ENCODE measurements at places on chromosomes 11 and 22. TPM values are rescaled to one million over a fixed set of nuclear protein-coding genes. Genes with fewer than 3 reads are reported as not detected.

DNA sequence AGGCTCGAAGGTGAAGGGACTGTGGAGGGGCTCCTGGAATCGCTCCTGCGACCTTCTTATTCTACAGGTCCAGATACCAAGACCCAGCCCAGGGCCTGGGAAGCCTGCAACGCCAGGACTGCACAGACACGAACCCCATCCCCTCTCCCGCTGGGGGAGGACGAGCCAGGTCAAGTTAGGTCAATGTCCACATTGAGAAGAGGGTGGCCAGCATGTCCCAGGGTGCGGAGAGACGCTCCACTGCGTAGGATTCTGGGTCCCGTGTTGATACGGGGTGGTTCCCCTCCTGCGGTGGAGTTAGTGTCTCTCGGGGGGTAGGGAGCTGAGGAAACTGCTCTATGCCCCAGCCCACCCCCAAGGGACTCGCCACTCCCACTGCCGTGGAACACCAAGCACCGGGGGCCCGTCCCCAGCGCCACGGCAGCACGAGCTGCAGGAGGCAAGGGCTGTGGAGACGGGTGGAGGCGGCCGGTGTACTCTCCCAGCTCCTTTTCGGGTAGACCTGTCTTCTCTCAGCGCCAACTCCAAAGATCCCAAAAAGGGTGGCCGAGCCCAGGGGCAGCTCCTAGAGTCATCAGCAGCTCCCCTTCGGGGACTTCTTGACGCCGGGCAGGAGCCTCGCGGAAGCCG lies 1.6 kb downstream of the GSC2 start:
- H3K4me3 ChIP-seq, result no peak overlapping the region
- H3K27ac ChIP-seq, result no peak overlapping the region
- no peak for DNase-seq
- H3K27me3 ChIP-seq, result peaks cover 52% of the 10 kb centered on the region
- H3K36me3 ChIP-seq, result no peaks in the 10 kb centered on the region
- H3K4me1 ChIP-seq, result peaks cover 22% of the 10 kb centered on the region

- peak overlapping the region; percentile 84 for H3K27ac ChIP-seq
- peak overlapping the region; percentile 58 for H3K4me3 ChIP-seq
- H3K27me3 ChIP-seq, result no peaks in the 10 kb centered on the region
Observed at GRCh38 chr11:122743949-122744348, 88.4 kb downstream of the UBASH3B start.

- H3K27ac ChIP-seq, result no peak overlapping the region
- no peak overlapping the region for H3K4me3 ChIP-seq
- DNase-seq, result no peak
- no peaks in the 10 kb centered on the region for H3K36me3 ChIP-seq
Observed at GRCh38 chr11:102367364-102367763, 20.4 kb downstream of the BIRC2 start.

DNA sequence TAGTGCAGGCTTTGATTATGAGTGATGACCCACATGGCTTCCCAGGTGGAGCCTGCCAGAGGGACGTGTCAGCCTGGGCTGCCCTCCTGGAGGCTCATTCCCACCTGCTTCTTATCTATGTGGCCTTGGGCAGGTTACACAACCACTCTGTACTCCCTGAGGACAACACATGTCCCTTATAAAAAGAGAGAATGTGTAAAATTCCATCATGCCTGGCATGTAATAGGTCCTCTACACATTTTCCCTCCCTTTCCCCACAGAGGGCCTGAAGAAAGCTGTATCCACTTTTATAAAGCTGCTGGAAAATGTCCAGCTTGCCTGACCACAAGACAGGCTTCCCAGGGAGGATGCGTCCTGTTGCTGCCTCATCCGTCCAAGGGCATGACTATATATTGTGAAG lies 55.0 kb upstream of the VSTM5 start:
- no peak overlapping the region for H3K4me3 ChIP-seq
- no peak overlapping the region for H3K27ac ChIP-seq
- no peaks in the 10 kb centered on the region for H3K36me3 ChIP-seq
- no peak for DNase-seq

- DNase-seq, result no peak
- H3K27ac ChIP-seq, result no peak overlapping the region
- no peaks in the 10 kb centered on the region for H3K36me3 ChIP-seq
- peaks cover 2% of the 10 kb centered on the region for H3K27me3 ChIP-seq
Observed at GRCh38 chr22:43432883-43433415, 21.1 kb downstream of the MPPED1 start.

DNA sequence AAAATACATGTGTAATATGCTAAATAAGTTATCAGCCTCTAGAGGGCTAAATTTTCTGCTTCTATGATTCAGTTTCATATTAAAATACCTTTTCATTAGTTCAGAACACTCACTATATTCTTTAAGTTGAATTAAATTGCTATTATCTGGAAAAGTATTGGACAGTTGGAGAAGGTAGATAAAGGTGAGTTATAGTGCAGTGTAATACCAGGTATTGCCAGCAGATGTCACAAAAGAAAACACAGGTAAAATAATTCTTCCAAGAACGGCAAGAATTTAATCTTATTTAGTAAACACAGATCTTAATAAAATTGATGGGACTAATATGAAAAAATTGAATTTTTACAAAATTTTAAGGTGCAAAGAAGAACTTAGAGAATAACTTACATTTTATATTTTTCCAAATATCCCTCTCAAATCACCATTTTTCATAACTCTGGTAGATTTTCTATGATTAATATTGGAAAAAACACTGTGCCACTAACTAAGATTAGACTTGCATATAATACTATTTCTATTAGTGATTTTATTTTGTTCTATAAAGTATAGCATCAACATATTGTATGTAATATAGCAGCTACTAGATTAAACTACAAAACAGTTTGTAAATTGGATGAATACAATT lies 1.7 kb upstream of the LRRC4C start:
- H3K36me3 ChIP-seq, result no peaks in the 10 kb centered on the region
- no peaks in the 10 kb centered on the region for H3K27me3 ChIP-seq
- H3K27ac ChIP-seq, result no peak overlapping the region
- no peak overlapping the region for H3K4me3 ChIP-seq

GRCh38 chr11:134498326-134499139 lies 86.5 kb upstream of the B3GAT1 start:
- H3K4me1 ChIP-seq, result no peaks in the 10 kb centered on the region
- no peak overlapping the region for H3K27ac ChIP-seq
- DNase-seq, result no peak
- no peaks in the 10 kb centered on the region for H3K36me3 ChIP-seq
- H3K4me3 ChIP-seq, result no peak overlapping the region

DNA sequence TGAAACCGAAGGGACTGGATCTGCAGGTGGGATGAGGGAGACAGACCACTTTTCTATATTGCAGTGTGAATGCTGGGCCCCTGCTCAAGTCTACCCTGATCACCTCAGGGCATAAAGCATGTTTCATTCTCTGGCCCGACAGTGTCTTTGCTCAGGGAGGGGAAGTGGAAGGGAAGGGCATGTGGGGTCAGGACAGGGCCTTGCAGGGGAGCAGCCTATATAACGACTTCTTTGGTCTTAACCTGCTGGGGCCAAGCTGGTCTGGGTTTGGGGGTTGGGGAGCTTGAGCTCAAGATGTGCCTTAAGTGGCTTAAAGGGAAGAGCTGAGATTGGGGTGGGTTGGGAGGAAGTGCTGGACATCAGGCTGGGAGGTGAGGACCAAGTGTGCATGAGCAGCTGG lies 86.4 kb downstream of the GDPD4 start:
- no peaks in the 10 kb centered on the region for H3K27me3 ChIP-seq
- H3K27ac ChIP-seq, result no peak overlapping the region
- no peak for DNase-seq
- no peak overlapping the region for H3K4me3 ChIP-seq
- no peaks in the 10 kb centered on the region for H3K36me3 ChIP-seq
- no peaks in the 10 kb centered on the region for H3K4me1 ChIP-seq

- no peaks in the 10 kb centered on the region for H3K36me3 ChIP-seq
- H3K27me3 ChIP-seq, result no peaks in the 10 kb centered on the region
- no peak for DNase-seq
- H3K27ac ChIP-seq, result no peak overlapping the region
Observed at GRCh38 chr11:6127881-6128280, 20.4 kb downstream of the OR56B4 start.

- H3K27ac ChIP-seq, result no peak overlapping the region
- peaks cover 3% of the 10 kb centered on the region for H3K4me1 ChIP-seq
Observed at GRCh38 chr11:119087747-119088241, 3.1 kb downstream of the HMBS start.

DNA sequence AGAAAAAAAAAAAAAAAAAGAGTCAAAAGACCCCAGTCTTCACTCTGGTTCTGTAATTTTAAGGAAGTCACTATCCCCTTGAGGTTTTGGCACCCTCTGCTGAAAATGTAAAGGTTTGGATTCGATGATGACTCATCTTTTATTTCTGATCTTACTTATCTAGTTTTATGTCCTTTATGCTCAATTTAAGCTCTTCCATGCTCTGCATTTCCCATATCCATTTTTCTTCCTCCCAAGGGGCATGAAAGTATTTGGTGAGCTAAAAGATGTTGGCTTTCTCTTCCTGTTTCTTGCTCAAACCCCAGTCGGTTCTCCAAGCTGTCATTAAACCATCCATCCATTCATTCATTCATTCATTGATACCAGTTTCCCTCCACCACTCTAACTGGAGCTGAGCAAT lies 61.0 kb upstream of the CDON start:
- H3K4me1 ChIP-seq, result no peaks in the 10 kb centered on the region
- H3K4me3 ChIP-seq, result no peak overlapping the region
- no peak for DNase-seq

- H3K36me3 ChIP-seq, result no peaks in the 10 kb centered on the region
- H3K4me1 ChIP-seq, result no peaks in the 10 kb centered on the region
- H3K4me3 ChIP-seq, result no peak overlapping the region
- DNase-seq, result no peak
Observed at GRCh38 chr11:1201395-1202153, 21.3 kb upstream of the MUC5B start.

GRCh38 chr11:17768547-17768946 lies 34.0 kb downstream of the KCNC1 start:
- no peaks in the 10 kb centered on the region for H3K27me3 ChIP-seq
- no peaks in the 10 kb centered on the region for H3K4me1 ChIP-seq
- H3K36me3 ChIP-seq, result no peaks in the 10 kb centered on the region
- DNase-seq, result no peak
- no peak overlapping the region for H3K27ac ChIP-seq

GRCh38 chr11:106681435-106681834 lies 336.8 kb downstream of the GUCY1A2 start:
- no peak for DNase-seq
- H3K36me3 ChIP-seq, result no peaks in the 10 kb centered on the region
- no peaks in the 10 kb centered on the region for H3K4me1 ChIP-seq
- no peak overlapping the region for H3K27ac ChIP-seq
- H3K27me3 ChIP-seq, result no peaks in the 10 kb centered on the region

DNA sequence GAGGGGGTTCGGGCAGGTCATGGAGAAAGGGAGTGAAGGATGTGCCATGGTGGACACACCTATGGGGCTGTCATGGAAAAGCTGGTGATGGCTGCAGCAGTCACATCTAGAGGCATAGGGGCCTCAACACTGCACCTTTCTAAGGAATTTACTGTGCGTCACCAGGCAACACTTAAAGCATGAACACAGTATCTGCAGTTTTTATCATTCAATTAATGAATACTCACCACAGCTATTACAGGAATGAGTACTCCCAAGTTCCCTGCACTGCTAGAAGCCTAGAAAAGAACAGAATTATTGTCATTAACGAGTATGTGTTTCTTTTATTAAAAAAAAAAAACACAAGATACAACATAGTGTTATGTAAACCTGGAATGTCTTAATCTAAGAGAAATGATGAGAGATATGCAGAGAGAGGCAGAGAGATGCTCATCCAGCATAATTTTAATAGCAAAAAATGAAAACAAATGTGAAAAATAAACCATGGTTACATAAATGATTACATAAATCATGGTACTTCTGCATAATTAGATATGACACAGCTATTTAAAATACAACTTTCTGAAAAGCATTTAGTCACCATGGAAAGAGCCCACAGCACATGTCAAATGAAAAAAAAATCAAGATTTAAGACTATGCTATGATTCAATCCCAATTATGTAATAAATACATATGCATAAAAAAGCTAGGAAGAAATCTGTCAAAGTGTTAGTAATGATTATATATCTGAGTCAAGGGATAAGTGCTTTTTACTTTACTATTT lies 19.2 kb downstream of the SERPIND1 start:
- peaks cover 21% of the 10 kb centered on the region for H3K36me3 ChIP-seq
- H3K4me1 ChIP-seq, result no peaks in the 10 kb centered on the region
- H3K27me3 ChIP-seq, result no peaks in the 10 kb centered on the region
- H3K4me3 ChIP-seq, result no peak overlapping the region
- H3K27ac ChIP-seq, result no peak overlapping the region
- no peak for DNase-seq

GRCh38 chr11:65654375-65655349 lies 8.1 kb downstream of the RELA start:
- peaks cover 7% of the 10 kb centered on the region for H3K4me1 ChIP-seq
- H3K27ac ChIP-seq, result peak overlapping the region; percentile 11
- H3K4me3 ChIP-seq, result no peak overlapping the region
- no peaks in the 10 kb centered on the region for H3K27me3 ChIP-seq
- peaks cover 81% of the 10 kb centered on the region for H3K36me3 ChIP-seq
- DNase-seq, result no peak

GRCh38 chr11:256952-257737 lies 20.4 kb downstream of the PSMD13 start:
- no peak overlapping the region for H3K27ac ChIP-seq
- peaks cover 7% of the 10 kb centered on the region for H3K27me3 ChIP-seq
- peaks cover 5% of the 10 kb centered on the region for H3K36me3 ChIP-seq
- H3K4me1 ChIP-seq, result no peaks in the 10 kb centered on the region

GRCh38 chr11:94856443-94856842 lies 88.3 kb downstream of the AMOTL1 start:
- H3K4me1 ChIP-seq, result no peaks in the 10 kb centered on the region
- H3K27me3 ChIP-seq, result no peaks in the 10 kb centered on the region
- H3K4me3 ChIP-seq, result no peak overlapping the region
- H3K27ac ChIP-seq, result no peak overlapping the region

DNA sequence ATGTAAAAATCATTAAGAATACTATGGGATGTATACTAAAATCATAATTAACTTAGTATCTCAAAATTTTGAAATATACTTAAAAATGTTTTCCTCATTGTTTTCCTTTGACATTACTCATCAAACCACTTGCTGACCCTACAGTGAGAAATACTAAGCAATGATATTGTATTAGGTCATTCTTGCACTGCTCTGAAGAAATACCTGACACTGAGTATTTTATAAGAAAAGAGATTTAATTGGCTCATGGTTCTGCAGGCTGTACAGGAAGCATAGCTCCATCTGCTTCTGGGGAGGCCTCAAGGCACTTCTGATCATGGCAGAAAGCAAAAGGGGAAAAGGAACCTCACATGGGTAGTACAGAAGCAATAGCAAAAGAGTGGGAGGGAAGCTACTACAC lies 950.9 kb upstream of the CHORDC1 start:
- no peaks in the 10 kb centered on the region for H3K27me3 ChIP-seq
- no peaks in the 10 kb centered on the region for H3K4me1 ChIP-seq
- DNase-seq, result no peak
- no peak overlapping the region for H3K4me3 ChIP-seq

MOGAT2 gene
- total RNA-seq, result not detected

ARHGAP20 gene
- not detected for total RNA-seq

TMEM121B gene
- 0.19 TPM for total RNA-seq

DAGLA gene
- total RNA-seq, result 0.19 TPM

TRMT112 gene
- total RNA-seq, result 116 TPM

PSMC3 gene
- 61.0 TPM for total RNA-seq

OR52N4 gene
- 2.2 TPM for total RNA-seq

HBG2 gene
- 5.8 TPM for total RNA-seq

ASPHD2 gene
- total RNA-seq, result 5.3 TPM

CLDN5 gene
- 0.85 TPM for total RNA-seq

ALKBH3 gene
- 36.9 TPM for total RNA-seq

All from T-cell (primary cell).